Left kidney (tissue), 8 donors: ENCODE measurements at places on chromosomes 16 and 17.

- DNase-seq, result no peak
These were observed at the start of gene QRICH2 for GRCh38 chr17:76307966-76308338. Gene QRICH2, minus strand, starts transcription at chr17:76308276. Its CDS starts 278 bp downstream, at chr17:76307998.

- DNase-seq, result no peak
These were observed 16.6 kb upstream of the LITAF start for GRCh38 chr16:11603331-11603750.

- no peak for DNase-seq
These were observed 563.7 kb upstream of the HSBP1 start for GRCh38 chr16:83244057-83244456.

GRCh38 chr17:78096093-78096492, 32.5 kb downstream of the TMC6 start:
- no peak for DNase-seq

GRCh38 chr17:59845595-59846393, 46.9 kb downstream of the TUBD1 start:
- no peak for DNase-seq

- DNase-seq, result no peak
These were observed 1.7 kb downstream of the KSR1 start for GRCh38 chr17:27457731-27458523.

- DNase-seq, result peak; percentile 91
These were observed at the start of gene MTHFSD for GRCh38 chr16:86554917-86555703. Gene MTHFSD, minus strand, starts transcription at chr16:86555235. Its CDS starts 51 bp downstream, at chr16:86555184.

DNA sequence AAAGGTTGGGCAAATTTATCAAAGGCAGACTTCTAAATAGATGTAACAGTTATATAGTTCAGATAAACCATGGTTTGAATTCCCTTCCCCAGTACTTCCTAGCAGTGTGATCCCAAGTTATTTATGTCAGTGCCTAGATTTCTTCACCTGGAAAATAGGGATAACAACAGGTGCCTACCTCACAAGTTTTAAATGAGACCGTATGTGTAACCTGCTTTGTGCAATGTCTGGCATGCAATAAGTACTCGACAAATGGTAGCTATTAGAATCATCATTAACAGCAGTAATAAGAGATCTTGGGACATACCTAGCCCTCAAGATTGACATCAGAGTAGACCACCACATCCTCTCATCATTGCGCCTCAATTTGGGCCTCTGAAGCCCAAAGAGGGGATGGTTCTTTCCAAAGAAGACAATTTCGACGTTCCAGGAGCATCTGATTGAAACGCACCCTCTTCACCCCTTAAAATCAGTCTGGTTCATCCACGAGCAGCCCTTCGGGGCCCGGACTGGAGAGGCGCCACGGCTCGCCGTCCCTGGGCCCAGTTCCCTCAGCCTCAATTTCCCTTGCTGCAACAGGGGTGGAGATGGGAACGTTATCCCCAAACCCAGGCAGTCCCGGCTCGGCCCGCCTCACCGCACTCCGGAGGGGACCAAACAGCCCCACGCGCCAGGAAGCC, 541 bp downstream of the ACACA start:
- peak; percentile 7 for DNase-seq

DNA sequence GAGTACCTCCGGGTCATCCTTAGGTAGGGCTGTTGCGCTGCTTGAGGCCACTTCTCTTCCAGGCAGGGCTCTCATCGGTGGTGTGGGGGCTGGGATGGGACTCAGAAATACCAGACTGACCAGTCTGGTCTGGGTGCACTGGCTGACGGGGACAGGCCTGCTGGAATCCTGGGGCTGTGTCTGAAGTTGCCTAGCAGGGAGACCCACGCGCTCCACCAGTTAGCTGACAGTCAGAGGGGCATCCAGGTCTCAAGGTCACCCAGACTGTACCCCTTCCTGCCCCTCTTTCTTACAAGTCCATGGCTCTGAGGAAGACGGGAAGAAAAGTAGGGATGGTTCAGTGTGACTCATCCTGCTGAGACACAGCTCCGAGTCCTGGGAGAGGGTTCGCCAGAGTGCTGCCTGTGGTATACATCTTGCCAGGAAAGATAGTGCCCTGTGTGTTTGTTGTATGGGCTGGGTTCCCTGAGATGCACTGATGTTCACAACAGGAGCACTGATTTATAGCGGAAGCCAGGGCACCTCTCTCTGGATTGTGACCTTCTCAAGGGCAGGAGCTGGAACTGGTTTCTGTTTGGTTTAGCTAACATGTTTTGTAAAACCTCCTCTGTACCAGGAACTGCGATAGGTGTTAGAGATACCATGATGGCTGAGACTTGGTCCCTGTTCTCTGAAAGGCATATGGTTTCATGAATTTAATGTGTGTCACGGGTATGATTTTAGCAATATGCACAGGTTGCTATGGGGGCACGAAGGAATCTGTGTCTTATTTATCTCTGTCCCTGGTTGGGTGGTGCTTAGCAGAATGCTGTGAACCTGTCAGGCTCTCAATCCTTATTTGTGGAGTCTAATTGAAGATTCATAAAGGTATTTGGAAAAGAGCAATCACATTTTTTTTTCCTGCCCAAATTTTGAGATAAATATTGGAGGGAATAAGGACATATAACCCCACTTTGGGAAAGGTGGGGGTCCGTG, 97.5 kb downstream of the OR1D5 start:
- no peak for DNase-seq

DNA sequence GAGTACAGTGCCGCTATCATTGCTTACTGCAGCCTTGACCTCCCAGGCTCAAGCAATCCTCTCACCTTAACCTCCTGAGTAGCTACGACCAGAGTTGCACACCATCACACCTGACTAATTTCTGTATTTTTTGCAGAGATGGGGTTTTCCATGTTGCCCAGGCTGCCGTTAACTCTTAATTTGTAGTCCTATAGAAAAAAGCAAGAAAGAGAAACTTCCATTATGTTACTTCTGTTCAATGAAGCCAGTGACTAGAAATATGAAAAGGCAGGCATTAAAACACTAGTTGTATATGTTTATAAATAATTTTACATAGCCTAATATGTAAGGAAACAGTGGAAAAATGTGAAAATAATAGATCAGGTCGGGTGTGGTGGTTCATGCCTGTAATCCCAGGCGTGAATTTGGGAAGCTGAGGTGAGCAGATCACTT, 9.7 kb downstream of the RAD51C start:
- no peak for DNase-seq

DNA sequence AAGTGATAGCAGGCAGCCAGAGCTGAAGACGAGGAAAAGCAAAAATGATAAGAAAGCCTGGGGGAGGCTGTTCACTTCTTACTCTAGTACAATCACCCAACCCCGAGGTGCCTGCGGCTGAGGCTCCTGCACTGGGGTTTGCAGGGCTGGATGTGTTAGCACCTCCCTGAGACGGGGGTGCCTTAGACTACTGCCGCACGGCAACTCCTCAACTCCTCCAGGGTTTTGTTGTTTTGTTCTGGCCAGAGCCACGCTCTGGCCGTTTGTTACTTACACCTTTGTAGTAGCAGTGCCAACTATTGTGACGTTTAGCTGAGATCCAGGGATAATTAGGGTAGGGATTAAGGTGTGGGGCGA, 51.5 kb downstream of the LDHD start:
- DNase-seq, result no peak

- DNase-seq, result peak; percentile 72
These were observed 87.8 kb downstream of the SMG6 start for GRCh38 chr17:2215616-2216364.

GRCh38 chr16:58272855-58273254, 22.0 kb downstream of the PRSS54 start:
- DNase-seq, result no peak

DNA sequence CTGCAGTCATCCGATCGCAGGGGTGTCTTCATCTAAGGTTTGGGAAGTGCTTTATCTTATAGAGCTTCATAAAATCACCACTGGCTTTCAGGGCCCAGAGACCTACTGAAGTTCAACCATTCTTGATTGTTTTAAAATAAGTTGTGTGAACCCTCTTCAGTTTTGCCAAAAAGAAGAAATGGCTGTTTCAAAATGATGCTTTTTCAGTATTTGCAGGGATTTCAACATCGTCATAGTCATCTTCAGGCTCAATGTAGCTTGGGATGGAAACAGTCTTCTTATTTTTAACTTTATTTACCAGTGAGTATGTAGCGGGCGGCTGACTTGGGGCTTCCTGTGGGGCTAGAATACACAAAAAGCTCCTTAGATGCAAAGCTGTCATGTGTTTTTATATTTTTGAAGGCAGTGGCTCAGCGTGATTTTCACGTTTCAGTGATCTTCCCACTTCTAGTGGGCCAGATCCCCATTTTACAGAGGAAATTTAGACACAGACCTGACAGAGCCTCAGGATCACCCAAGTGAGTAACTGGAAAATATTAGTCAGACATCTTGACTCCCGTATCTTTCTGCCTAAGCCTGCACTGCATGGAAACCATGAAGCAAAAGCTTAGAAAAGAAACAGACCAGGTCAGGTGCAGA, 19.1 kb upstream of the ZNF594 start:
- no peak for DNase-seq

GRCh38 chr16:30615358-30616091, 5.3 kb upstream of the ZNF689 start:
- DNase-seq, result no peak
